Activated T-cell treated with anti-CD3 and anti-CD28 coated beads, Interleukin-2, amount 50 U/mL, for 72 hours (primary cell): ENCODE measurements at places on chromosomes 16 and 17. TPM values are rescaled to one million over a fixed set of nuclear protein-coding genes. Genes with fewer than 3 reads are reported as not detected.

- H3K36me3 ChIP-seq: no peaks in the 10 kb centered on the region
- H3K4me3 ChIP-seq: no peak overlapping the region
- peaks cover 47% of the 10 kb centered on the region for H3K27me3 ChIP-seq
- no peaks in the 10 kb centered on the region for H3K4me1 ChIP-seq
These were observed 1.6 kb downstream of the SEZ6 start for GRCh38 chr17:29004081-29004692.

DNA sequence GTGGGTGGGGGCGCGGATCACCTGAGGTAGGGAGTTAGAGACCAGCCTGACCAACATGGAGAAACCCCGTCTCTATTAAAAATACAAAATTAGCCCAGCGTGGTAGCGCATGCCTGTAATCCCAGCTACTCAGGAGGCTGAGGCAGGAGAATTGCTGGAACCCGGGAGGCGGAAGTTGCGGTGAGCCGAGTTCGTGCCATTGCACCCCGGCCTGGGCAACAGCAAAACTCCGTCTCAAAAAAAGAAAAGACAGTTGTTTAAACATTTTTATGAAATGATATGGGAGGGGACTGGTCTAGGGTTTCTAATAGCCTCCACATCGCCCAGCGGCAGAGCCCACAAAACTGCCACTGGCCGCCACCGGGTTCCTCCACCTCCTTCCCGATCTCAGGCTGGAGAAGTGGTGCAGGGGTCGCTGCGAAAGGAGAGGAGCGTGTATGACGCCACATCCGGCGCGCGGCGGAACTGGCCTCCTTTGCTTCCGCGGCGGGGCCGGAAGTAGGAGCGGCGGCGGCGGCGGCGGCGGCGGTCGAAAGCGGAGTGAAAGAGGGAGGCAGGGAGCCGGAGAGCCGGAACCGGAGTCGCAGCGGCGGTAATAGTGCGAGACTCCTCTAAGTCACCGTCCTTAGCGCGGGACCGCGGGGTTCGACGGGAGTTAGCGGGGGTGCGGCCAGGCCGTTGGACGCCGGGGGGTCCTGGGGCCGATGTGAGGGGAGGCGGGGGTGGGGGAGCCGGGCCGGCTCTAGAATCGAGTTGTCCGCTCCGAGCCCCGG is at the start of gene PPP4C:
PPP4C (plus strand) TSS at position 492 of the 773 bp plus-strand sequence. CDS start 384 bp downstream, outside the sequence.
- no peaks in the 10 kb centered on the region for H3K27me3 ChIP-seq
- H3K36me3 ChIP-seq: peaks cover 11% of the 10 kb centered on the region
- H3K4me3 ChIP-seq: peak within 1 kb of the TSS; percentile 97
- peak; percentile 95 for DNase-seq
- H3K27ac ChIP-seq: peak within 1 kb of the TSS; percentile 93
- H3K4me1 ChIP-seq: peaks cover 40% of the 10 kb centered on the region

GRCh38 chr16:11890231-11890965 is 25.4 kb downstream of the GSPT1 start:
- no peak overlapping the region for H3K4me3 ChIP-seq
- H3K27ac ChIP-seq: no peak overlapping the region
- no peaks in the 10 kb centered on the region for H3K36me3 ChIP-seq
- H3K27me3 ChIP-seq: no peaks in the 10 kb centered on the region

- DNase-seq: no peak
- peaks cover 6% of the 10 kb centered on the region for H3K27me3 ChIP-seq
- H3K4me3 ChIP-seq: no peak overlapping the region
- H3K27ac ChIP-seq: no peak overlapping the region
- H3K36me3 ChIP-seq: no peaks in the 10 kb centered on the region
These were observed 22.9 kb upstream of the CDH13 start for GRCh38 chr16:82603784-82604411.

Gene SP6
- 0.12 TPM for total RNA-seq

DNA sequence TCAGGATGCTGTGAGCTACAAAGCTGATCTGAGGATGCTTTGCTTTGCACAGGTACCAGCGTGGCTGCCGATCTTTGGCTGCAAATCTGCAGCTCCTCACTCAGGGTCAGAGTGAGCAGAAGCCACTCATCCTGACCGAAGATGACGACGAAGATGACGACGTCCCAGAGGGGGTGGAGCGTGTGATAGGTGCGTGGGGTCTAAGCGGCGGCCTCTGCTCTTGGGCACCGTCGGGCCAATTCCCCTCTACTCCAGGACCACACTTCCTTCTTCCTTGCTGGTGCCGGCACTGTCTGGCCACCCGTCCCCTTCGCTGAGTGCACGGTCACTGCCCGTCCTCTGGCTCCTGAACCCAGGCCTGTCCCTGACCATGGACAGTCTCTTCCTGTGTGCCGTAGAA is 34.0 kb downstream of the ZNF750 start:
- H3K4me3 ChIP-seq: no peak overlapping the region
- no peak overlapping the region for H3K27ac ChIP-seq
- H3K27me3 ChIP-seq: no peaks in the 10 kb centered on the region
- no peak for DNase-seq
